ENCODE measurements at places on chromosomes 13 and 19. TPM values are rescaled to one million over a fixed set of nuclear protein-coding genes. Genes with fewer than 3 reads are reported as not detected.

Gene GAPDHS
- total RNA-seq: not detected

Gene ZNF557
- total RNA-seq: 7.8 TPM

Gene SRRM5
- total RNA-seq: 0.17 TPM

Gene PSG11
- total RNA-seq: not detected

Gene MEIS3
- 56.1 TPM for total RNA-seq

Gene SIGLECL1
- total RNA-seq: not detected

Gene GRK1
- total RNA-seq: not detected

Gene PSG6
- not detected for total RNA-seq

Gene ZNF468
- 8.2 TPM for total RNA-seq

Gene CFAP97D2
- not detected for total RNA-seq

Gene CGB1
- not detected for total RNA-seq

Gene ATP7B
- total RNA-seq: 6.8 TPM

Gene NLRP7
- not detected for total RNA-seq

Gene NFKBIB
- total RNA-seq: 14.4 TPM

Gene ZNF793
- 1.5 TPM for total RNA-seq

Gene FCER2
- not detected for total RNA-seq

Gene DHDH
- total RNA-seq: 0.68 TPM

Gene HCN2
- total RNA-seq: 3.9 TPM

Gene ADAMTSL5
- total RNA-seq: 14.8 TPM

Gene FAAP24
- 2.1 TPM for total RNA-seq

Gene IRGC
- not detected for total RNA-seq

Gene EFNA2
- not detected for total RNA-seq

Gene PNMA8B
- 3.0 TPM for total RNA-seq

Gene FAM83E
- not detected for total RNA-seq

Gene ZFP82
- 7.1 TPM for total RNA-seq

Gene VAV1
- not detected for total RNA-seq

Gene KIR2DL4
- not detected for total RNA-seq

Gene POSTN
- total RNA-seq: 539 TPM

Gene CEACAM8
- total RNA-seq: not detected

Gene ZNF714
- 4.6 TPM for total RNA-seq

Gene ZNF415
- total RNA-seq: 4.7 TPM

Gene GIPC1
- total RNA-seq: 91.2 TPM

Gene FFAR2
- not detected for total RNA-seq

Gene FLT1
- total RNA-seq: 0.60 TPM

Gene ZNF729
- not detected for total RNA-seq

Gene CCDC194
- total RNA-seq: not detected

Gene TMC4
- total RNA-seq: 1.3 TPM

Gene ITGBL1
- 22.3 TPM for total RNA-seq

Gene PBX4
- total RNA-seq: 1.5 TPM

Gene LCP1
- not detected for total RNA-seq

Gene TMEM238
- total RNA-seq: 0.23 TPM

Gene ZNF211
- 7.7 TPM for total RNA-seq

Gene TYROBP
- not detected for total RNA-seq

Gene ZNF701
- 3.9 TPM for total RNA-seq

Gene PABPC3
- under 0.01 TPM for total RNA-seq

Gene OR4F17
- total RNA-seq: not detected

Gene PSPN
- 1.2 TPM for total RNA-seq
